Fibroblast of lung (primary cell): ENCODE measurements at places on chromosomes 4 and X.
A peak's percentile ranks its signal among the peaks of the same experiment; 100 is the strongest.

- H3K27me3 ChIP-seq = no peaks in the 10 kb centered on the region
- H3K4me3 ChIP-seq = no peak overlapping the region
- H3K27ac ChIP-seq = no peak overlapping the region
- H3K4me1 ChIP-seq = peaks cover 7% of the 10 kb centered on the region
- no peak for DNase-seq
Measured at GRCh38 chr4:1175635-1176229, 3.3 kb upstream of the SPON2 start.

DNA sequence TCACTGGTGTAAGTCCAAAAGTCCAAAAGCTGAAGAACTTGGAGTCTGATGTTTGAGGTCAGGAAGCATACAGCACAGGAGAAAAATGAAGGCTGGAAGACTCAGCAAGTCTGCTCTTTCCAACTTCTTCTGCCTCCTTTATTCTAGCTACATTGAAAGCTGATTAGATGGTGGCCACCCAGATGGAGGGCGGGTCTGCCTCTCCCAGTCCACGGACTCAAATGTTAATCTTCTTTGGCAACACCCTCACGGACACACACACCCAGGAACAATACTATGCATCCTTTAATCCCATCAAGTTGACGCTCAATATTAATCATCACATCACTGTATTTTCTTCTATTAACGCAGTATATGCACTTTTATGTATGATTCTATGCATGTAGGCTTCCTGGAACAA lies 931.6 kb upstream of the GRIA3 start:
- H3K27ac ChIP-seq = no peak overlapping the region
- H3K27me3 ChIP-seq = no peaks in the 10 kb centered on the region
- H3K4me3 ChIP-seq = no peak overlapping the region
- H3K4me1 ChIP-seq = no peaks in the 10 kb centered on the region

GRCh38 chr4:158234671-158235070 lies 24.4 kb downstream of the TMEM144 start:
- no peaks in the 10 kb centered on the region for H3K36me3 ChIP-seq
- no peaks in the 10 kb centered on the region for H3K27me3 ChIP-seq
- DNase-seq = no peak
- H3K27ac ChIP-seq = no peak overlapping the region
- no peak overlapping the region for H3K4me3 ChIP-seq

GRCh38 chr4:122826079-122826527 lies 528 bp upstream of the FGF2 start:
- peak overlapping the region; percentile 50 for H3K4me3 ChIP-seq
- peak overlapping the region; percentile 88 for H3K27ac ChIP-seq
- H3K36me3 ChIP-seq = no peaks in the 10 kb centered on the region

DNA sequence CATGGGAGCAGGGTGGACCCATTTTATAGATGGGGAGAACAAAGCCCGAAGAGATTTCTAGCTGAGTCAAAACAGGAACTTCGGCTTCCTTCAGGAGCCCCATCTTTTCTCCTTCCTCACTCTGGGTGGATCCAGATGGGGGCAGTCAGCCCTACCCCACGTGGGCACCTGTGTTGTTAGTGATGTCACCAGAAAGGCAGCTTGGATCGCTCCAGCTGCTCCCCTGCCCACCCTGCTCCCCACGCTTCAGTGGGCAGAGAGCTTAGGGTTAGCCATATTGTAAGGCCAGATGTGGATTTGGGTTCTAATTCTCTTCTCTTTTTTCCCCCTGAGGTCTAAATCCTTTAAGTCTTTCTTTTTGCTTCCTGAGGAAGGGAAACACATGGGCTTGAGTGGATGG lies 132.3 kb upstream of the PJA1 start:
- H3K4me3 ChIP-seq = no peak overlapping the region
- DNase-seq = no peak
- no peaks in the 10 kb centered on the region for H3K27me3 ChIP-seq
- no peaks in the 10 kb centered on the region for H3K4me1 ChIP-seq
- H3K27ac ChIP-seq = no peak overlapping the region

- H3K4me3 ChIP-seq = no peak overlapping the region
- H3K36me3 ChIP-seq = no peaks in the 10 kb centered on the region
- H3K27me3 ChIP-seq = no peaks in the 10 kb centered on the region
- DNase-seq = no peak
- no peak overlapping the region for H3K27ac ChIP-seq
Measured at GRCh38 chr4:18734405-18734804, 712.9 kb upstream of the LCORL start.

DNA sequence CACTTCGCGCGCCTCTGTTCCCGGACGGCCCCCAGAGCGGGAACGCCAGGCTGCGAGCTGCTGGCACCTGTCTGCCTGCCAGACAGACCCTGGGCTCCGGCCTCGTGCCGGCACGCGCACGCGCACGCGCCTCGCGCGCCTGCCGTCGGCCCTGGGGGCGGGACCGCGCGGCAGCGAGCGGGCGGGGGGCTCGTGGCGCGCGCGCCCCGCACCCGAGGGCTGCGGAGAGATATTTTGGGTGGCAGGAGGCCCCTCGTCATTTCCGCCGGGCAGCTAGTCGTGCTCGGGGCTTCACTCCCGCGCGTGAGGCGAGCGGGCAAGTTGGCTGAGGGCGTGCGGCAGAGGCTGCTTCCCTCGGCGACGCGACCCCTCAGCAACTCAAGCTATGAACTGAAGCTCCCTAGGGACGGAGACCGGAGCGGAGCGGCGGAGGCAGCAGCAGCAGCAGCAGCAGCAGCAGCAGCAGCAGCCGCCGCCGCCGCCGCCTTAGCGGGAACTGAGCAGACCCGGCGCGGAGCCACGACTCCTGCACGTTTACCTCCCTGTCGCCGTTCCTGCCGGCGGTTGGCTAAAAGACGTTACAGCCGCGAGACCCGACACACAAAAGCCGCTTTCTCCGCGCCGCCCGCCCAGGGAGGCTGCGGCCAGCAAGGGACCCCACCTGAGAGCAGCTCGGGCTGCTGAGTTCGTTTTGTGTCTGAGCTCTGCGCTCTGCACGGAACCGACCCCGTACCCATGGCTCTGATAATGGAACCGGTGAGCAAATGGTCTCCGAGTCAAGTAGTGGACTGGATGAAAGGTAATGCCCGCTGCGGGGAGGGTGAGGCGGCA lies at the start of gene CNKSR2:
TSS of gene CNKSR2 (plus strand) at position 256 of the 831 bp plus-strand sequence. CDS start at position 736, 480 bp downstream.
- H3K4me3 ChIP-seq = peak within 1 kb of the TSS; percentile 43
- H3K27me3 ChIP-seq = no peaks in the 10 kb centered on the region
- peak; percentile 30 for DNase-seq
- H3K27ac ChIP-seq = no peak within 1 kb of the TSS
- H3K36me3 ChIP-seq = no peaks in the 10 kb centered on the region

GRCh38 chr4:5399790-5400421 lies 308.5 kb downstream of the EVC2 start:
- H3K27ac ChIP-seq = no peak overlapping the region
- DNase-seq = peak; percentile 14
- H3K4me3 ChIP-seq = no peak overlapping the region
- H3K4me1 ChIP-seq = no peaks in the 10 kb centered on the region

- H3K27me3 ChIP-seq = no peaks in the 10 kb centered on the region
- H3K4me1 ChIP-seq = no peaks in the 10 kb centered on the region
- peak within 1 kb of the TSS; percentile 79 for H3K27ac ChIP-seq
- DNase-seq = peak; percentile 94
- H3K36me3 ChIP-seq = no peaks in the 10 kb centered on the region
Measured at GRCh38 chr4:147617173-147617840, at the start of gene TMEM184C. Gene TMEM184C, plus strand, starts transcription at chr4:147617397. Its CDS starts 560 bp downstream, at chr4:147617957.

DNA sequence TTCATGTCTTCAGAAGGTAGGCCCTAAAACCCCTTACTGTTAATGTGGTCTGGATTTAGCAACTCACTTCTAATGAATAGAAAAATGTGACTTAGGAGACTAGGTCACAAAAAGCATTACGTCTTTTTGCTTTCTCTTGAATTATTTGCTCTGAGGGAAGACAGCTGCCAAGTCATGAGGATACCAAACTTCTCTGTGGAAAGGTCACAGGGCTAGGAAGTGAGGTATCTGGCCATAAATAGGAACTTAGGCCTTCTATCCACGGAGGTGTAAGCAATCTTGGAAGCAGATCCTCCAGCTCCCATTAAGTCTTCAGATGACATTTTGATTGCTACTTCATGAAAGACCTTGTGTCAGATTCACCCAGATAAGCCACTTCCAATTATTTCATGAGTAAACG lies 120.6 kb downstream of the JADE1 start:
- no peak overlapping the region for H3K27ac ChIP-seq
- no peaks in the 10 kb centered on the region for H3K27me3 ChIP-seq
- H3K4me1 ChIP-seq = no peaks in the 10 kb centered on the region
- H3K36me3 ChIP-seq = no peaks in the 10 kb centered on the region

- peak; percentile 45 for DNase-seq
- H3K27me3 ChIP-seq = no peaks in the 10 kb centered on the region
- peak overlapping the region; percentile 89 for H3K27ac ChIP-seq
- H3K4me3 ChIP-seq = peak overlapping the region; percentile 93
Measured at GRCh38 chr4:87219632-87220093, 755 bp downstream of the KLHL8 start.

GRCh38 chr4:158605393-158605792 lies 66.3 kb downstream of the C4orf46 start:
- H3K4me3 ChIP-seq = no peak overlapping the region
- H3K27me3 ChIP-seq = no peaks in the 10 kb centered on the region
- H3K4me1 ChIP-seq = no peaks in the 10 kb centered on the region
- no peaks in the 10 kb centered on the region for H3K36me3 ChIP-seq
- no peak for DNase-seq

- DNase-seq = peak; percentile 11
- H3K27me3 ChIP-seq = no peaks in the 10 kb centered on the region
- no peak overlapping the region for H3K4me3 ChIP-seq
- no peaks in the 10 kb centered on the region for H3K36me3 ChIP-seq
- H3K4me1 ChIP-seq = no peaks in the 10 kb centered on the region
Measured at GRCh38 chrX:98067611-98068010, 1183.9 kb downstream of the RPA4 start.

- no peaks in the 10 kb centered on the region for H3K4me1 ChIP-seq
- H3K36me3 ChIP-seq = no peaks in the 10 kb centered on the region
- peak; percentile 15 for DNase-seq
- H3K27ac ChIP-seq = no peak overlapping the region
- H3K27me3 ChIP-seq = no peaks in the 10 kb centered on the region
- H3K4me3 ChIP-seq = no peak overlapping the region
Measured at GRCh38 chrX:149462849-149463248, 42.3 kb downstream of the IDS start.

DNA sequence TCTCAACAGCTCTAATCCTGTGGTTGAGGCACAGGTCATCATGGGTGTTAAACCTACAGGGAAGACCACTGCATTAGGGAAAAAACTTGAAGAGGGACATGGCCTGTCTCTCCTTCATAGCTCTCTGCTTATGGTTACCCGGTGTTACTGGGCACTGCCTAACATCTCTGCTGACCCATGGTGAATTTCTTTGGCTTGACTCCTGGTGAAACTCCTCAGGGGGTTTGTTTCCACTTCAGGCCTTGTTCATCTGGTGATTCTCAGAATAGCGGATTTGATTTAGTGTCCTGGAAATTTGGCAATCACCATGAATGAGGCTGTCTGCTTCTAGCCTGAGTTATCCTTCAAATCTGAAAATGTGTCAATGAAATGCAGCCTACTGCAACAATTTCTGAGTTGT lies 114.4 kb downstream of the ZNF518B start:
- H3K27ac ChIP-seq = no peak overlapping the region
- no peak for DNase-seq
- H3K4me3 ChIP-seq = no peak overlapping the region
- no peaks in the 10 kb centered on the region for H3K27me3 ChIP-seq
- no peaks in the 10 kb centered on the region for H3K36me3 ChIP-seq

DNA sequence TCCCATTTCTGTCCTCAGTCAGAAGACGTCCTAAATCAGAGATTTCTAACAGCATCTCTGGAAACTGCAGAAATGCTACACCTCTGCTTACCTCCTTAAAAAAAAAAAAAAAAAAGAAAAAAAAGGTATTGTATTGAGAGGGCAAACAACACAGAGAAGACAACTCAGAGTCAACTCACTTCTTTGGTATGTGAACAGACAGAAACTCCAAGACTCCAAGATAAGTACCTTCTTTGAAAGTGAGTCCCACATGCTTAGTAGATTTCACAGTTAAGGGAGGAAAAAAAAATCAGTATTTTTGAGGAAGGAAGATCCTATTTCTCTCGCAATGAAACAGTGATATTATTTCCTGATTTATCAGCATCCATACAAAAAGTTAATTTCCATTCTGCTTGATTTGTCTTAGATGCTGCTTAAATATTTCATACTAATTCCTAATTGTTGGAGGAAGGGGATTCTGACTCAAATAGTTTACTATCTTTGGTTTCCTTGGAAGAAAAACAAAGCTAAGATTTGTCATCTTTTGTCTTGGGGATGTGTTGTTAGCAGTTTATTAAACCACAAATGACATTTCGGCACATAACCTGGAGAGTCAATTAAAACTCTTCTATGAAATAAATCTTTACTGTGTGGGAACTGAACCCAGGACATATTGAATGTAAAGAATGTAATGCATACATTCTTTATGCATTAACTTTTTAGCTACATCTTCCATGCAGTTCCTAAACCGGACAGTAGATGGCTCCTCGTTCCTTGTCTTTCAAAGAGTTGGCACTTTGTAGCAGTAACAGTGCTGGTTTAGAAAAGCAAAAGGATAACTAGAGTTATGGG lies 4.7 kb downstream of the RASGEF1B start:
- no peaks in the 10 kb centered on the region for H3K36me3 ChIP-seq
- H3K27me3 ChIP-seq = peaks cover 12% of the 10 kb centered on the region
- H3K4me3 ChIP-seq = no peak overlapping the region
- DNase-seq = peak; percentile 81
- H3K27ac ChIP-seq = no peak overlapping the region
- H3K4me1 ChIP-seq = peaks cover 4% of the 10 kb centered on the region

- no peaks in the 10 kb centered on the region for H3K36me3 ChIP-seq
- H3K27ac ChIP-seq = no peak overlapping the region
- no peaks in the 10 kb centered on the region for H3K27me3 ChIP-seq
- no peak for DNase-seq
- H3K4me3 ChIP-seq = no peak overlapping the region
Measured at GRCh38 chr4:183493246-183493645, 11.6 kb upstream of the ING2 start.

DNA sequence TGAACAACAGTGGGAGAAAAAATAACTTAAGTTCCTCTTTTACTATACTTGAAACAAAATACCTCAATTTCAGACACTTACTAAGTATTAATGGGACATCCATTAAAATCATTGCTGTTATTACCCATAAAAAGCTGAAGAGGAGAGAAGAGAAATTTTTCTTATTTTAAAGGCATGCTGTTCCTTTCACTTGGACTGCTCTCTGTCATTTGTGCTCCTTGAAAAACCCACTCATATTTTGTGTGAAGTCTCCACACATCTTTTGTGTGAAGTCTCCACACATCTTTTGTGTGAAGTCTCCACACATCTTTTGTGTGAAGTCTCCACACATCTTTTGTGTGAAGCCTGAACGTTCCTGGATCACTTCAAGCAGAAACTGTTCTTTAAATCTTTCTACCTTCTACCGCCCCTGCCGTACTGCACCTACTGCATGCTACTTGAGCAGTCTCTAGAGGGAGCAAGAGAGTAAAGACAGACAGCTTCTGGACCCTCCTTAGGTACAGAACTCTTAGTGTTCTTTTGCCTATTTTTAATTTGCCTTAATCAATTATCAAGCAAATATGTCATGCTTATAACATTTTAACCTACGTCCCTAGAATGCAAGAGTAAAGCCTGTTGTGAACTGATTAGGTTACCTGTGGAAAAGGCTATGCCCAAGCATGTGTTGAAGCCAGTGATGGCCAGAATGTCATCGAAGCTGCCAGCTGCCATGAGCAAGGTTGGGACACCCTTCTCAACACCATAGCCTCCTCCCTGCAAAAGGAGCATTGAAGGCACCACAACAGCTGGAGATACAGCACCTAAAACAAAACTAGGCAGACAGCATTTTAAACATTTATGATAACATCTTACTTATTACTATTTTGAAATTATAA lies 27.1 kb upstream of the SLC9B1 start:
- H3K27me3 ChIP-seq = no peaks in the 10 kb centered on the region

- H3K27ac ChIP-seq = no peak overlapping the region
- H3K4me3 ChIP-seq = no peak overlapping the region
- no peaks in the 10 kb centered on the region for H3K27me3 ChIP-seq
- H3K36me3 ChIP-seq = no peaks in the 10 kb centered on the region
Measured at GRCh38 chr4:150781191-150781590, 199.2 kb downstream of the MAB21L2 start.
